OCI-M1 (cell line): ENCODE measurements at places on chromosomes 16 and 17.

DNA sequence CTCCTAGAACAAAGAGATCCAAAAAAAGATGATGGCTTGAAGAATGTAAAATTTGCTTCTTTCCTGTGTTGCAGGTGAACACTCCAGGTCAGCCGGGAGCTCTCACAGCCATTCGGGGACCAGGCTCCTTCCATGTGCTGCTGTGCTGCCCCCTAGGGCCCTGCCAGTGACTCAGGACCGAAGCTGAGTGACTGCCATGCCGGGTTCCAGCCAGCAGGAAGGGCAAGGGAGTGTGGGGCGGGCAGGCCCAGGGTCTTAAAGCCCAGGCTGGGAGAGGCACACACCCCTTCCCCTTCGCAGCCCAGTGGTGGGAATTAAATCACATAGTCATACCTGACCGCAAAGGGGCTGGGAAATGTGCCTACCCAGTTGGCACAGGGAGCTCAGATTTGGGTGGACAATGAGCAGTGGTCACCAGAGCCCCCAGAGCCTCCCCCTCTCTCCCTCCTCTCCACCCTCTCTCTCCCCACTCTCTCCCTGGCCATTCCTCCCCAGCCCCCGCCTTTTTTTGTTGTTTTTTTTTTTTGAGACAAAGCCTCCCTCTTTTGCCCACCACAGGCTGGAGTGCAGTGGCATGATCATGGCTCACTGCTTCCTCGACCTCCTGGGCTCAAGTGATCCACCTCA, 11.5 kb downstream of the EPOP start:
- peak; percentile 78 for DNase-seq

DNA sequence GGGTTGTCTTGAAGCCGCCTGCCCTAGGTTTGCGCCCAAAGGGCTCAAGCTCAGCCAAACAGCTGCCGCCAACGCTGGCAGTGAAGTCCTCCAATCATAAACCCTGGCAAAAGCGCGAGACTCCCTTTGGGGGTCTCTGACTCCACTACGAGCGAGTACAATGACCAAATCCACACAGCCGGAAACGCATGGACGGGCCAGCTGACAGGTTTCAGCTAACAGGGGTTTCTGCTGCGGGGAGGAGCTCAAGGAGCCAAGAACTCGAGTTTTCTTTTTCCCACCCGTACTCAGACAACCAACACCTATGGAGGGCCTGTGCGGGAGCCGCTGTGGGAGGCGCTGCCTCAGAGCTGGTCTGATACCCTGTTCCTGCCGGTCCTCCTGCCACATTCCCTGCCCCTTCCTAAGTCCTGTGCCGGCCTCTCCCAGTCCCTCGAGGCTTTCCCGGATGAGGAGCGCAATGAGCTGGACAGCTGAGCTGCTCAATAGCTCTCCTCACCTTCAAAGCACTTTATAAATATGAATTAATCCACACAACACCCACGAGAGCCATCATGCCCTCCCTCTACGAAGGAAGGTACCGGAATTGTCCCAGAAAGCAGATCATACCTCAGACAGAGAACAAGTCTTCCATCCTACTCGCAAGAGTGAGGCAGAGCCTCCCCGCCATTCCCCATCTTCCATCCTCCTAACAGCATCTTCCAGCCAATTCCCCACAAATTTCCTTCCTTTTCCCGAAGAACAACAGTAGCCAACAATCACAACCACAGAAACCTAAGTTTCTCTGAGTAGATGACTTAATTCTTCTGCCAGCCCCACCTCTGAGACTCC, 6.1 kb downstream of the ABR start:
- no peak for DNase-seq

GRCh38 chr16:14303182-14303618, 232.1 kb downstream of the MRTFB start:
- DNase-seq: no peak

DNA sequence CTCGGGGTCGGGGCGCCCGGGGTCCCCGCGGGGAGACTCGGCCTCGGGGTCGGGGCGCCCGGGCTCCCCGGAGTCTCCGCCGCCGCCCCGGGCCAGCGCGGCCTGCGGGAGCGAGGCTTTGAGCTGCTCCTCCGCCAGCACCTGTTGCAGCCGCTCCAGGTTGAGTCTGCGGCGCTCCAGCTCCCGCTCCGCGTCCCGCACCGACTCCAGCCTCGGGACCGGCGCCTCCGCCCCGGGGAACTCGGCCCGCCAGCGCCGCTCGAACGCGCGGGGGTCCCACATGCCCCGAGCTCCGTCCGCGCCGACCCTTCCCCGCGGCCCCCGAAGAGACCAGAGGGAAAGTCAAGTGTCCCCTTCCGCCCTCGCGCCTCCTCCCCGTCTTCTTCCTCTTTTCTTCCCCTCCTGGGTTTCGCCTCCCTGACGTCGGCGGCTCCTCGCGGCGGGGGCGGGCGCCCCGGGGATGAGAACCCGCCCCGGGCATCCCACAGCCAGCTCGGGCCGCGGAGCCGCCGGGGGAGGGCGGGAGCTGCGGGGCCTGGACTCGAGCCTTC, 40.8 kb upstream of the BHLHA9 start:
- DNase-seq: peak; percentile 32
